ENCODE measurements at places on chromosomes 6 and 20.

DNA sequence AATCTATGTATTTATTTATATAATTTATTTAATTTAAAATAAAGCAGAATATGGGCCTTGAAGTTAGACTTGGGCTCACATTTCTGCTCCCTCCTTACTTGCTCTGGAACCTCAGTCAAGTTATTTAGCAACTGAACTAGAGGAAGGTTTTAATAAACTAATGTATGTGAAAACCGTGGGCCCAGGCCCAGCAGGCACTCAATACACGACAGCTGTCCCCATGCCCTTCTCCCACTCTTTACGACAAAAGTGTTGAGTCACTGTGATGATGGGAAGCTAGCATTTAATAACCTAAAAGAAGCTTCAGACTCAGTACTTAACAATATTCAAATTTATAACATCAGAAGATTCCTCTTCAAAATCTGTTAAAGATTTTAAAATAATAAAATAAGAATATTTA lies 46.7 kb downstream of the SERAC1 start:
- no peak for DNase-seq

GRCh38 chr20:48901326-48901725 lies 20.2 kb upstream of the ARFGEF2 start:
- no peak for DNase-seq

- no peak for DNase-seq
Measured at GRCh38 chr20:25285091-25285647, 37.3 kb downstream of the PYGB start.

GRCh38 chr6:94227741-94228140 lies 808.4 kb upstream of the EPHA7 start:
- no peak for DNase-seq

GRCh38 chr20:40654876-40655275 lies 34.2 kb downstream of the MAFB start:
- DNase-seq = peak; percentile 38

- DNase-seq = no peak
Measured at GRCh38 chr6:149363154-149363553, 36.9 kb upstream of the SUMO4 start.

DNA sequence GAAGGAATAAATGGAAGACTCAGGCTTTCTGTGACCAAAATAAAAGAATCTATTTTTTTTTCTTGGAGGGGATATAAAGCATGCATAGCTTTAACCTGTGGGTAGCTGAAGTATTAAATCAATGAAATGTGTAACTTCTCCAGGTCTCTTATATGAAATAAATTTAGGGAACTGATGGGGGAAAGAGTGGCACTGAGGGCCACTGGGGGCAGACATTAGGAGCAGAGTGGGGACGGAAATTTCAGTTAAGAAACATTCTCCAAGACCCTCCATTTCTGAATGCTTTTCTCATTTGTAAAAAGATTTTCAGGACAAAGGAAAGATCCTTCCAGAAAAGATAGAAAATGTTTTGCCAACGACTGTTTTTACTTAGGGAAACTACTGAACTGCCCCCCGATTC lies 131.0 kb downstream of the GPX5 start:
- no peak for DNase-seq
